ENCODE measurements at places on chromosomes 11 and 22. TPM values are rescaled to one million over a fixed set of nuclear protein-coding genes. Genes with fewer than 3 reads are reported as not detected.

DNA sequence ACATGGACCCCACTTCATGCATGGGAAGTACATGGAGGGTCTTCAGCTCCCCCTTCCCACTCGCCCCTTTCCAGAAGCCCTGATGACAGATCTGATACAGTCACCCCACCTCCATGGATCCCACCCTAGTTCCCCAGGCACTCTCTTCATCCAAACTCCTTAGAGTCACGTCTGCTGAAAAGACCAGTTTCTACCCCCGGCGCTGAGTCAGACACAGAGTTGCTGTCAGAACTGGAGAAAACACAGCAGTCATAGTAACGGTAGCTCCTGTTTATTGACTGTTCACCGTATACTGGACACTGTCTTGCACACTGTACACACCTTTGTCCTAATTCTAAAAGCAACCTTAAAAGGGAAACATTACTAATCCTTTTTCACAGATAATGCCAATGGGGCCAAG lies 29.1 kb downstream of the DRD2 start:
- peak; percentile 23 for DNase-seq

EIF3F gene
- 260 TPM for total RNA-seq

DNA sequence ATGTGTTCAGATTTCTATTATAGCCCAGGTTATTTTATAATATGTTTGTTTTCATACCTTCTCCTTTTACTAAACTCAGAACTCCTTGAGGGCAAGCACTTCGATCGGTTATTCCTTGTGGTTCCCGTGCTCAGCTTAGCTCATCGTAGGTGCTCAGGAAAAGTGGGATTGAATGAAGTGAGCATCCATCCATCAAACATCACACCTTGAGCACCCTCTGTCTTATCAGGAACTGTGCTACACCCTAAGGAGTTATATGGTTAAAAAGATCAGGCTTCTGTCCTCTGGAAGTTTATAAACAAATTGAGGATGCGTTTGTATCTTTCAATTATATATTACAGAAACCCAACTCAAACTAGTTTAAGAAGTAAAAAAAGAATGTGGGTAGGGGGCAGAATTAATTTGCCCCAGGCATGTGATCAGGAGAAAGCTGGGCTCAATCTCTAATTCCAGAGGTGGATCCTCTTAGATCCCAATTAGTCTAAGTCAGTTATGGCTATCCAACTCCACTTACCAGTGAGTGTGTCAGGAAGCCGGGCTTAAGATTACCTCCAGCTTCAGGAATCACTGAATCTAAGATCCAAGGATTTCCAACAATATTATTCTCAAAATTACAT lies 59.9 kb upstream of the RRAS2 start:
- no peak for DNase-seq

CARD10 gene
- total RNA-seq, result 22.6 TPM

DNA sequence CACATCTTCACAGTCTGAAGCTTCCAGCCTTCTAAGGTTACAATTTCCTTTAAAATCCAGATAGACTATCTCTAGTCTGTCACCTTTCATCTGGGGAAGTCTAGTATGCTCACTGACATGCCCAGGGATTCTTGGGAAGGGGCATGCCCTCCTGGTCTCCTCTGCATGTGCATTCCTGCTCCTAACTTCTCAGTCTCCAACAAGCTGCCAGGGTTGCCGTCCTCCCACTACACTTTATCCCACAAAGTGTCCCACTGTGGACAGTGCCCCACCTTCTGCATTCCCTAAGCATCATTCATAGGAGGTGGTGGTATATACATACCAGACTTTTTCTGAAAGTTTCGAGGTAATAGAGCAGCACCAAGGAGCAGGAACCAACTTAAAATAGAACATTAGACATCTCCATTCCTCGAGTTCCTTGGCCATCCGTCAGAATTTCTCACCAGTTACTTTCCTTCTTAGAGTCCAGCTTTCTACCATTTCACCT lies 28.7 kb downstream of the EIF3F start:
- peak; percentile 72 for DNase-seq

GRCh38 chr22:39520226-39521105 lies at the start of gene ATF4:
TSS of gene ATF4 (plus strand) at chr22:39520562. CDS start at chr22:39521446, 884 bp downstream.
- DNase-seq, result no peak

GRCh38 chr22:38218661-38219622 lies 17.1 kb downstream of the MAFF start:
- DNase-seq, result peak; percentile 96

DNA sequence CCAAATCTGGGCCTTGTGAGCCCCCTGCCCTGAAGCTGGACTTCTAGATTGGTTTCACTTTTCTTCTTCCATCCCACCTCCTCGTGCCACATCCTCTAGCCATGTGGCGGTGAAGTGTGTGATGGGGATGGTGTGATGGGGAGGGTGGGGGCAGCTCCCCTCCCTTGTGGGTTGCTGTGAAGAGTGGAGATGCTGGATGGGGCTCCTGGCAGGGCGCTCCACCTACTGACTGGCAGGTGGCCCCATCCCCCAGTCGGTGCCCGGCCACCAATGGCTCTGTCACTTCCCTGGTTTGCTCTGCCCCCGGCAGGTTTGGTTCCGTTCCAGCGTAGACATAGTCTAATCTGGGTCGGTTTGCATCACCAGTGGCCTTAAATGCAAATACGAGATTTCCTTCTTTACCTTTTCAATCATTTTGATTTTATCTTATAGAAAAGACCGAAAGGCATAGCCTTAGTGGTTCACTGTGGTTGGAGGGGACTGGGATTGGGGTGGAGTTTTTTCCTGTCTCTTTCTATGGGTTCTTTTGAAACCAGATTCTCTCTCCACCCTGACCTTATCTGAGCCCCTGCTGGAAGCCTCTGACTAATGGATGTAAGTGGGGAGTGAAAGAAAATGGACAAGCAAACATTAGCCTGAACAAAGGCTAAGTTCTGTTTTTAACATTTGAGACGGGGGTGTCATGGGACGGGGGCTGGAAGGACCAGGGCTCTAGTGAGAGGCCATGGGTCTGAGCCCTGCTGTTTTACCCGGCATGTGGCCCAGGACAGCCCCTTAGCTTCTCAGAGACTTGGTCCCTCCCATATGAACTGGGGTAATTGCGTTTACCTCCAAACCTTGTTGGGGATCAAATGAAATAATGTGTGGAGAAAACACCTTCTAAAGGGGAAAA lies 149.3 kb downstream of the CACNA1I start:
- DNase-seq, result no peak

- no peak for DNase-seq
Measured at GRCh38 chr11:117914398-117914761, 14.8 kb downstream of the TMPRSS13 start.

MS4A4A gene
- 0.32 TPM for total RNA-seq

FXYD2 gene
- total RNA-seq, result not detected

TBX1 gene
- total RNA-seq, result 6.8 TPM

DNA sequence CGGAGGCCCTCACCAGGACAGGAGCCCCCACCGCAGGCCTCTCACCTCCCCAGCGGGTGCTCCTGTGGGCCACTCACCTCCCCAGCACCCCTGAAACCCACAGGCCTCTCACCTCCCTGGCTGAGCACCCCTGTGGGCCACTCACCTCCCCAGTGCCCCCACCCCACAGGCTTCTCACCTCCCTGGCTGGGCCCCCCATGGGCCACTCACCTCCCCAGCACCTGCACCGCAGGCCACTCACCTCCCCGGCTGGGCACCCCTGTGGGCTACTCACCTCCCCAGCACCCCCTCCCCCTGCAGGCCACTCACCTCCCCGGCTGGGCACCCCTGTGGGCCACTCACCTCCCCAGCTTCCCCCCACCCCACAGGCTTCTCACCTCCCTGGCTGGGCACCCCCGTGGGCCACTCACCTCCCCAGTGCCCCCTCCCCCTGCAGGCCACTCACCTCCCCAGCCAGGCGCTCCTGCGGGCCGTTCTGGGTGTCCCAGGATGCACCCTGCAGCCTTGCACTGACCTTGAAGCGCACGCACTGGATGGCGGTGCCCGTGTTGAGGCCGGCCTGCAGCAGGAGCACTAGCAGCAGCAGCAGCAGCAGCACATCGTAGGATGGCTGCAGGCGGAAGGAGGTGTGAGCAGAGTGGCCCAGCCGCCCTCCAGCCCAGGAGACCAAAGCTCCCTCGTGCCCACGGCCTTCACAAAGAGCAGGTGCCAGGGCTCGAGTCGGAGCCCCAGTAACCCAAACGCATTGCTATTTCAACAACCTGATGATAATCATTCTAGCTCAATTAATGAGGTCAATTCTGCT lies 5.7 kb upstream of the TTLL8 start:
- DNase-seq, result no peak

DNA sequence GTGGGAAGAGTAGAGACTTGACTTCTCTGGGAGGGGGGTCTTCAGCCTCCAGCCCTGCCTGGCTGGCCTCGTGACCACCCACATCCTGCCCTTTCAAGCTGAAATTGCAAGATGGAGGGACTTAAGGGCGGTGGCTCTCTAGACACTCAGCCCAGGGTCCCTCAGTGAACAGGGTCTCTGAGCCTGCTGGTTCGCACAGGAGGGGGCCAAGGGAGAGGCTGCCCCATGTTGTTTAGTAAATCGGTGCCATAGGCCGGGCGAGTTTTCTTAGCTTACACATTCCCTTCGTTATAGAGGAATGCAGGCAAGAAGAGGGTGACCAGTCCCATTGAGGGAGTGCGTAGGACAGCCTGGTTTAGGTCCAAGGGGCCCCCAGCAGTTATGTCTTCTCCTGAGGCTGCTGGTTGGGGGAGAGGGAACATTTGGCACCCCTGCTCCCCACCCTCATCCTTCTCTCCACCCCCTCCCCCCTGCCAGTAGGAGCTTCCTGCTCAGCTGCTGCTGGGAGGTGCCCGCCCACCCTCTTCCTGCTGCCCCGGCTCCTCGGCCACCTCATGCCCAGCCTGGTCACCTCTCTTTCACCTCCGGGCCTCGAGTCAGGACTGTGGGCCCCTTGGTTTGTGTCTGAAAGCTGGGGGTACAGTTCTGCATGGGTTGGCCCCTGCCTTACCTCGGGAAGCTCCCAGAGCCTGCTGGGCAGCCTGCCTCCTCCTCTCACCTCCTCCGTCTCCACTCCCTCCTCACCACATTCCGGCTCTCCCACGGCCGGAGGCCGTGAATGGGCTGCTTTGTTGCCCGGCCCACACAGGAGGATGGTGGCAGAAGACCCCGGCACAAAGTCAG lies 3.9 kb downstream of the FRMD8 start:
- no peak for DNase-seq

DNA sequence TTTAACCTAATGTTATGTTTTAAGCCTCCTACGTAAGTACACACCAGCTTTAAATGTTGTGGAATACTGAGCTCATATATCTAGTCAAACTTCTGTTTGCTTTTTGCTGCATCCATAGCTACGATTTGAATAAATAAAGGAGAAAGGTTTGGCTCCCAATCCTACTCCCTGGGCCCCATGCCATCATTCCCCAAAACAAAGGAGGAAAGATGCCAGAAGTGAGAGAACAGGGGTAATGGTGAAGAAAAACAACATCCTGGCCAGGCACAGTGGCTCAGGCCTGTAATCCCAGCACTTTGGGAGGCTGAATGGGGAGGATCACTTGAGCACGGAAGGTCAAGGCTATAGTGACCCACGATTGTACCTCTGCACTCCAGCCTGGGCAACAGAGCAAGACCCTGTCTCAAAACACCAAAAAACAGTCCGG lies 26.5 kb downstream of the SCGB1A1 start:
- DNase-seq, result peak; percentile 64

DNA sequence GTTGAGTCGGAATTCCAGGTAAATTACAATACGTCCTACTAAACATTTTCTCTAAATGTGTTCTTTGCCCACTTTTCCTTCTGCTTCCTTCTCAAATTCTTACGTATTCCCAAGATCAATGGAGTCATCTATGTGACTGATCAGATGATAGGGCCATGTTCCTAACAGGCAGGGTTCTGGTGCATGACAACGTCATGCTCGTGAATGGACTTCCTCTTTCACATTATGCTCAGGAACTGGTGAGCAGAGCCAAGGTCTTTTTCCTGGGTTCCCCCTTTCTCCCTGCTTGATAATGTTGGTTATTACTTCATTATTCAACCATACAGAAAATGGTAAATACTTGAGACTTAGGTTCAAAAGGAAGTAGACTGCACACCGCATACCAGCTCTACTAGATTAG lies 789.4 kb downstream of the OPCML start:
- no peak for DNase-seq

DNA sequence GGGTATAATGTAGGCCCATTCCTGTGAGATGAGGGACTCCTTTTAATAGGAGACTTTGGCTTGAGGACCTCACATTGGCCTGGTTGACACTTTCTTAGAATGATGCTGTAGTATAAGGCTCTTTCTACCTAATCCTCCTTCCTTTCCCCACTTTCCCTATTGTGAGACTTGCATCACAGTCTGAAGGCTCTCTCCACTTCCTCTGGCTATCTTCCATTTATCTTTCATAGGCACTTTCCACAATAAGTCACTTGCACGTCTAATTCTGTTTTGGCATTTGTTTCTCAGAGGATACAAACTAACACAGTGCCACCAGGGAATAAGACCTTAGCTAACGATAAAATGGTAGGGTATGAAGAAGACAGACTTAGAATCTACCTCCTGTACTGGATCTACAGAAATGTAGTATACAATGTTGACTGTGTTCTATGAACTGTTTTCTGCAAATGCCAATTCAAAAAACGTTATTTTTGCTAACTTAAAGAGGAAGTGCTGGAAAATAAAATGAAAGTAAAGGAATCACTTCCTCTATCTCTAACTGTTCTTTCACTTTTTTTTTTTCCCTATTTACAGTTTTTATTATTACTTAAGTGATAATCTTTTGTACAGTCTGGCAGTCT lies 17.9 kb upstream of the PDE3B start:
- no peak for DNase-seq
